ENCODE measurements at places on chromosomes 16 and 17. TPM values are rescaled to one million over a fixed set of nuclear protein-coding genes. Genes with fewer than 3 reads are reported as not detected.

Gene B4GALNT2
- polyA plus RNA-seq, result not detected

Gene TP53TG3D
- polyA plus RNA-seq, result not detected

Gene C17orf78
- not detected for polyA plus RNA-seq

Gene TP53TG3C
- polyA plus RNA-seq, result not detected

Gene C17orf58
- 9.3 TPM for polyA plus RNA-seq

Data from liver (tissue), 10 donors.